Astrocyte (in vitro differentiated cells and primary cell): ENCODE measurements at places on chromosomes 3 and 15. TPM values are rescaled to one million over a fixed set of nuclear protein-coding genes. Genes with fewer than 3 reads are reported as not detected.
A peak's percentile ranks its signal among the peaks of the same experiment; 100 is the strongest.

Gene SNRPN
- total RNA-seq = 226 TPM in 2 replicates

Gene TPRG1
- total RNA-seq = 0.72 and 1.1 TPM in 2 replicates

Gene ITPKA
- 1.0 and 1.2 TPM in 2 replicates for total RNA-seq

Gene KAT2B
- total RNA-seq = 4.9 and 6.2 TPM in 2 replicates

Gene NR2E3
- not detected in 2 replicates for total RNA-seq

Gene ANKRD63
- total RNA-seq = not detected in 2 replicates

Gene BMF
- 31.0 and 31.8 TPM in 2 replicates for total RNA-seq

Gene GHSR
- total RNA-seq = not detected in 2 replicates

DNA sequence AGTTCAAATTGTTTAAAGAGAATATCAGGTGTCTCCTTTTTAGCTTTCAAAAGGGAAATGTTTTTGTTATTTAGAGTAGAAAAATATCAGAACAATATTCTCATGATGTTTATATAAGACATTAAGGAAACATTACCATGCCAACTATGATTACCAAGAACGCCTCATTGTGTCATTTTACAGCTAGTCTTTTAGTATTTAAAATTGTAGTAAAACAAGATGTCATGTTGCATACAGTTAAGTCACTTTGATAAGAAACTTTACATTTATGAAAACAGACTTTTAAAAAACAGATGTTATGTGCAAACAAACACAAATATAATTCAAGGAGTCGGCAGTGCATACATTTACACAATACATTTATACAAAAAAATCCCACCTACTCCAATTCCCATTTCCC lies 4.4 kb downstream of the PLSCR4 start:
- no peaks in the 10 kb centered on the region for H3K27me3 ChIP-seq
- H3K36me3 ChIP-seq = no peaks in the 10 kb centered on the region
- no peaks in the 10 kb centered on the region for H3K4me1 ChIP-seq
- H3K27ac ChIP-seq = no peak overlapping the region

GRCh38 chr15:35078221-35078915 lies 6.7 kb downstream of the NANOGP8 start:
- H3K4me1 ChIP-seq = no peaks in the 10 kb centered on the region
- H3K4me3 ChIP-seq = no peak overlapping the region
- no peaks in the 10 kb centered on the region for H3K36me3 ChIP-seq
- H3K27me3 ChIP-seq = no peaks in the 10 kb centered on the region
- DNase-seq = peak; percentile 36

- H3K4me1 ChIP-seq = peaks cover 19% of the 10 kb centered on the region
- no peak for DNase-seq
- H3K36me3 ChIP-seq = peaks cover 4% of the 10 kb centered on the region
- no peak overlapping the region for H3K27ac ChIP-seq
- no peak overlapping the region for H3K4me3 ChIP-seq
Measured at GRCh38 chr15:99167640-99168039, 62.8 kb downstream of the SYNM start.

DNA sequence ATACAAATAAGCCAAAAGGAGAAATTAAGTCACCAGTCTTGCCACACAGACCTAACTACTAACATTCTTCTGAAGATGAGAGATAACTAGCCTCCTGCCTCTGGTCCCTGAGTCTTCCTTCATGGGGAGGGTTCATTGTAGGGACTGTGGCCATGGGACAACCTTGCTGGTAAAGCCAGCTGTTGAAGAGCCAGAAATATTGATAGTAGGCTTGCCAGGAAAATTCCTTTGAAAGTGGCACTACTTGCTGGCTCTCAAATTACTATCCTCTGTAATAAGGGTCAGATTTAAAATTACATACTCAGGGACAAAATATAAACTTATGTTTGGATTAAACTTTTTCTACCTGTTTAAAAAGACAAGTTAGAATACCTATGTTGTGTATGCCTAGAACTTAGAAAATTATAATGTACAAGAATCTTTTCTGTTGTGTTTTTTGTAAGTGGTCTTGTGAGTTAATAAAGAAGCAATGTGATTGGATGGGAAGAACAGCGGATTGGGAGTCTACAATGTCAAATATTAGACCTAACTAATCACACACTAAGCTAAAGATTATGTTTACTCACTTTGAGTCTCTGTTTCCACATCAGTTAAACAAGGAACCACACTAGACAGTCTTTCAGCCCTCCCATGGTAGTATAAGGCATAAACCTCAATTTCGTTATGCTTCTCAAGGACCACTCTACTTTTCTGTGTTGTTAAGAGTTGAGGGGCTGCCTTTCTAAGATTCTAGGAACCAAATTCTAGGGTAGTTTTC lies 60.0 kb upstream of the TRIM71 start:
- no peaks in the 10 kb centered on the region for H3K27me3 ChIP-seq

DNA sequence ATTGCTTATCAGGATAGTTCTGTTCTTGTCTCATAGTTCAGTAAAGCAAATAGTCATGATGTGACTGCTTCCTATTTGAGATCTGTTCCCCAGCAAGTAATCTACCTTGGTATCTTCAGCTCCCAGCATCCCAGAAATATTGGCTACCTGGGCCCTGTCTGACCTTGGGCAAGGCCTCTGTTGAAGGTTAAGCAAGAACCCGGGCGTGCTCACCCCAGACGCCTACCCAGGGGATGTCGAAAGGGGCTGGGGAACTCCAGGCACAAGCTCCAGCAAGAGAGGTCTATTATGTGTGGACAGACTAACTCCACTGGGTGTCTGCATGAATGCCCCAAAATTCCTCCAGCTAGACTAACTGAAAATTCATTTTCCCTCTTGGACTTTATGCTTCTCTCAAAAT lies 37.3 kb upstream of the IGF1R start:
- no peak overlapping the region for H3K4me3 ChIP-seq
- no peak for DNase-seq
- H3K4me1 ChIP-seq = no peaks in the 10 kb centered on the region

DNA sequence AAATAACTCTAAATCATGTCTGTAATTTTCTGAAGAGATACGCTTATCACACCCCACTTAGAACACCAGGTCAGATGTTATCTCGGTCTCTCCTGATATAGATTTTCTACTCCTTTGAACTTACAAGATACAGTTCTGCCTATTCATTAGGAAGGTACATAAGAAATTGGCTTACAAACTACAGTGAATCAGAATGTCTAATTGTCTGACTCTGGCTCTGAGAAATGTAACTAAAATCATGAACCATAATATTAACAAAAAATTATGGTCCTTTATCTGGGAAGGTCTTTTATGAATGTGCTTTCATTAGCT lies 235.2 kb downstream of the SUCLG2 start:
- no peak overlapping the region for H3K27ac ChIP-seq
- H3K4me1 ChIP-seq = peaks cover 3% of the 10 kb centered on the region
- H3K36me3 ChIP-seq = no peaks in the 10 kb centered on the region
- no peak overlapping the region for H3K4me3 ChIP-seq
- no peaks in the 10 kb centered on the region for H3K27me3 ChIP-seq
- DNase-seq = no peak

DNA sequence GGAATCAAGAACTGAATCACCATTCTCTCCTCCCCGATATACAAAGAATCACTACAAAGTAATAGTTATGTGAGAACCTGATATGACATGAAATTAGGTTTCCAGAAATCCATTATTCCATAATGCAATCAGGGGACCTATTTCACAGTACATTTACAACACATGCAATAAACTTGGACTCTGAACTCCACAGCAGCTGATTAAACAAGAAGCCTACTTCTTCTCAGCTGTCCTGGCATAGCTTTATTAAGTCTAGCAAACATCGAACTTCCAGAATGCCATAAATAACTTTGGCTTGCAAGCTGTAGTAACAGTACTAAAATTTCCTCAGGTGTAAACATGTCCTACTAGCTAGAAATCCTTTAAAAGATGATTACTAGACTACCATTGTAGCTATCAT lies 17.8 kb downstream of the PDCD10 start:
- no peaks in the 10 kb centered on the region for H3K27me3 ChIP-seq
- H3K27ac ChIP-seq = no peak overlapping the region

DNA sequence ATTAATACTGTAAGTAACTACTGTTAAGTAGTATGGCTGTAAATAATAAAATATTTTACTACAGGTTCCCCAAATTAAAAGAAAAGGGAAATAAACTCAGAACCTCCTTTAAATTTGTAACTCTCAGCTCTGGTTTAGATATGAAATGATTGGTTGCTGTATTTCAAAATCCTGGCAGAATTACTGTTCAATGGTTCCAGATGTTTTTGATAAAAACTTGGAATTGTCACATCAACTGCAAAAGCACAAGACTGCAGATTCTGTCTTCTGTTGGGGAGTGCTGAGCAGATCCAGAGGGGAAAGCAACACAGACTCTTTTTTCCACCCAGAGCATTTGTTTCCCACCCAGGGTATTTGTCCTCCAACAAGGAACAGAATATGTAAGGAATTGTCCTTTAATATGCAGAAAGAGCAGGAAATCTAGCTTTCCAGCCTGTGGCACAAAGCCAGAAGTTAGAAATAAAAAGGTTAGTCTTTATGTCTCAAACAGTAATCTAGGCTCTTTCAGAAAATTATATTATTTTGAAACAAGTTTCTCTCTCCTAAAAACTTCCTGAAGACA lies 178.1 kb downstream of the KLHL25 start:
- peaks cover 37% of the 10 kb centered on the region for H3K4me1 ChIP-seq
- H3K27ac ChIP-seq = no peak overlapping the region
- no peaks in the 10 kb centered on the region for H3K27me3 ChIP-seq
- no peak for DNase-seq

GRCh38 chr15:39907216-39907615 lies 12.8 kb downstream of the GPR176 start:
- no peaks in the 10 kb centered on the region for H3K27me3 ChIP-seq
- no peak overlapping the region for H3K27ac ChIP-seq
- H3K4me3 ChIP-seq = no peak overlapping the region
- H3K36me3 ChIP-seq = no peaks in the 10 kb centered on the region
- H3K4me1 ChIP-seq = peaks cover 18% of the 10 kb centered on the region

DNA sequence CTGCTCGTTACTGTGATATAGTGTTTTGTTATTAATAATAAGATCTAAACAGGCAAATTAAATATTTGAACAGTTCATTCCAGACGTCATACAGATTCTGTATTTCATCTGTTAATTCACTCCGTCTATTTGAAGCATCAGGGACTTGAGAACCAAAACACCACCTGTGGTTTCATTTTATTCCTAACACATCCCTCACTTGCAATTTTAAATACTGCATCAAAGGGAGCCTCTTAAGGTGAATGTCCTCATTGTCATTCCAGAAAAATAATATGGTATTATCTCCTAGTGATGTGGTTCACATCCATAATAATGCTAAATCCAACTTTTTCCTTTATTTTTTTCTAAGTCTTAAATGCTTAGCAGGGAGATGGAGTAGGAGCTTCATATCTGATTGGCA lies 1390.9 kb upstream of the CADM2 start:
- H3K4me1 ChIP-seq = no peaks in the 10 kb centered on the region
- H3K27me3 ChIP-seq = no peaks in the 10 kb centered on the region
- H3K27ac ChIP-seq = no peak overlapping the region
- no peak overlapping the region for H3K4me3 ChIP-seq
- H3K36me3 ChIP-seq = no peaks in the 10 kb centered on the region

GRCh38 chr15:57281321-57281720 lies 95.0 kb upstream of the CGNL1 start:
- H3K27ac ChIP-seq = no peak overlapping the region
- no peak overlapping the region for H3K4me3 ChIP-seq
- no peaks in the 10 kb centered on the region for H3K4me1 ChIP-seq
- peaks cover 24% of the 10 kb centered on the region for H3K36me3 ChIP-seq

GRCh38 chr3:136882571-136882970 lies 20.6 kb downstream of the NCK1 start:
- no peak overlapping the region for H3K27ac ChIP-seq
- no peaks in the 10 kb centered on the region for H3K4me1 ChIP-seq
- H3K36me3 ChIP-seq = no peaks in the 10 kb centered on the region
- no peaks in the 10 kb centered on the region for H3K27me3 ChIP-seq
- no peak for DNase-seq
- H3K4me3 ChIP-seq = no peak overlapping the region

- H3K27me3 ChIP-seq = no peaks in the 10 kb centered on the region
- no peak for DNase-seq
- no peak overlapping the region for H3K27ac ChIP-seq
- no peak overlapping the region for H3K4me3 ChIP-seq
- H3K4me1 ChIP-seq = no peaks in the 10 kb centered on the region
Measured at GRCh38 chr3:14077310-14077709, 47.4 kb downstream of the CHCHD4 start.

GRCh38 chr3:51929420-51930003 lies 12.2 kb downstream of the RRP9 start:
- H3K27me3 ChIP-seq = no peaks in the 10 kb centered on the region
- no peak for DNase-seq
- H3K27ac ChIP-seq = no peak overlapping the region
- no peaks in the 10 kb centered on the region for H3K4me1 ChIP-seq
- H3K36me3 ChIP-seq = peaks cover 6% of the 10 kb centered on the region

- H3K27me3 ChIP-seq = no peaks in the 10 kb centered on the region
- H3K4me1 ChIP-seq = peaks cover 20% of the 10 kb centered on the region
- no peaks in the 10 kb centered on the region for H3K36me3 ChIP-seq
- DNase-seq = peak; percentile 61
- no peak overlapping the region for H3K4me3 ChIP-seq
- no peak overlapping the region for H3K27ac ChIP-seq
Measured at GRCh38 chr3:194472290-194472920, 14.4 kb downstream of the ATP13A3 start.

DNA sequence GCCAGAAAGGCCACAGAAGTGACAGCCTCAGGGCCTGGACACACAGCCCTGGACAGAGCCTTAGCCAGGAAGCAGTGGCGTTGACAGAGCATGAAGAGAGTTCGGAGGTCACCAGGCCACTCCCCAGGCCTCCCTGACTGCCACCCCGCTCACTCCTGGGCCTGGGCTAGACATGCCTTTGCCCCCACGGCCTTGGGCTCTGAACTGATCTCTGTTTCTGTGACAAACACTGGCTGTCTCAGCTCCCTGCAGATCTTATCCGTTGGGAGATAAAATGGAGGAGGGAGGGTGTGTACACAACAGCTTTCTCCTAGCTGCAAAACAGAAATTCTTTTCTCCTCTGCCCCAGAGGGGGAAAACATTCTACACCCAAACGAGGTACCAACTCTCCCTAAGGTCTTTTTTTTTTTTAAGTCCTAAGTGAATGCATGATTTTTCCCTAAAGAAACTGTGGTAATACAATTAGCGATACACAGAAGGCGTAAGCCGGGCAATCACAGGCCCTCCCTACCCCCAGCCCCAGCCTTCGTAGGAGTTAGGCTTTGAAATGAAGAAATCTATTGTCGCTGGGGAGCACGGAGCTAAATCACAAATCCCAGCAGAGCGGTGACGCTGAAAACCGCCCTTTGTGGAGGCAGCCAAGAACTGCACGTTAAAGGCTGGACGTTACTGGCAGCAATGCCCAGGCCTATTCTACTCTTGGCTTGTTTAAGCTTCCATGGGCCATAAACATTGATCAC lies 45.0 kb downstream of the SRGAP3 start:
- peaks cover 23% of the 10 kb centered on the region for H3K27me3 ChIP-seq
- H3K27ac ChIP-seq = no peak overlapping the region
- DNase-seq = no peak

- DNase-seq = no peak
- no peaks in the 10 kb centered on the region for H3K27me3 ChIP-seq
- no peaks in the 10 kb centered on the region for H3K36me3 ChIP-seq
- peak overlapping the region; percentile 85 for H3K4me3 ChIP-seq
Measured at GRCh38 chr15:73630921-73631362, 2.2 kb downstream of the NPTN start.

- H3K36me3 ChIP-seq = peaks cover 4% of the 10 kb centered on the region
- H3K27me3 ChIP-seq = no peaks in the 10 kb centered on the region
- H3K27ac ChIP-seq = no peak overlapping the region
- H3K4me3 ChIP-seq = no peak overlapping the region
Measured at GRCh38 chr15:41666353-41666920, 6.2 kb downstream of the MGA start.

GRCh38 chr3:160982491-160982890 lies 122.7 kb downstream of the B3GALNT1 start:
- no peak for DNase-seq
- H3K4me3 ChIP-seq = no peak overlapping the region
- H3K27me3 ChIP-seq = no peaks in the 10 kb centered on the region
- no peaks in the 10 kb centered on the region for H3K4me1 ChIP-seq
